ENCODE measurements at places on chromosomes 4 and X. TPM values are rescaled to one million over a fixed set of nuclear protein-coding genes. Genes with fewer than 3 reads are reported as not detected.

DNA sequence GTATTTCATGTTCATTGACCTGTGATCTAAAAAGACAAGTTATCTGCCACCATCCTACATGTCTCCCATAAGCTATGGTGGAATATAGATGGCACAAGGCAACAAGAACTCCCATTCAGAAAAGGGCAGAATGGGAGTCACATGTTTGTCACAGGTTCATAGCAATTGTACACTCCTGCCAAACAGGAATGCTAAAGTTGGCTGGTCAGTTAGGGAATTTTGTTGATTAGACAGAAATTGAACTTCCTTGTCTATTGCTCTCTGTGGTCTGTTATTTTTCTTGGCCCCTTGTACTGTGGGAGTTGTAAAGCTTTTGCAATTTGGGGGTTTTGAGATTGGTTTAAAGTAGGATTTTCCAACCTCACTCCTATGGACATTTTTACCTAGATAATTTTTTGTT, 101.7 kb upstream of the SOD3 start:
- H3K4me1 ChIP-seq = no peaks in the 10 kb centered on the region
- H3K27me3 ChIP-seq = no peaks in the 10 kb centered on the region
- no peaks in the 10 kb centered on the region for H3K36me3 ChIP-seq

GRCh38 chrX:151225843-151226242, 49.5 kb downstream of the GPR50 start:
- H3K36me3 ChIP-seq = no peaks in the 10 kb centered on the region
- no peak overlapping the region for H3K27ac ChIP-seq

DNA sequence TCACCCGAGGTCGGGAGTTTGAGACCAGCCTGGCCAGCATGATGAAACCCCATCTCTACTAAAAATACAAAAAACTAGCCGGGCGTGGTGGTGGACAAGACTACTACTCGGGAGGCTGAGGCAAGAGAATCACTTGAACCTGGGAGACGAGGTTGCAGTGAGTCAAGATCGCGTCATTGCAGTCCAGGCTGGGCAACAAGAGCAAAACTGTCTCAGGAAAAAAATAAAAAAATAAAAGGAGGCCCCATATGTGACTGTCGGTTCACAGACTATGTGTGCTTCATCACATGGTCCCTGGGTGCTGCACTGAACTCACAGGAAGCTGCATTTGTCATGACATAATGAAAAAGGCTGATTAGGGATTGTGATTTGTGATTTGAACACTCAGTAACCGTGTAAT, 6.4 kb downstream of the TRIML1 start:
- no peaks in the 10 kb centered on the region for H3K27me3 ChIP-seq
- no peak for DNase-seq
- no peaks in the 10 kb centered on the region for H3K4me1 ChIP-seq
- H3K4me3 ChIP-seq = no peak overlapping the region
- no peaks in the 10 kb centered on the region for H3K36me3 ChIP-seq
- H3K27ac ChIP-seq = no peak overlapping the region

DNA sequence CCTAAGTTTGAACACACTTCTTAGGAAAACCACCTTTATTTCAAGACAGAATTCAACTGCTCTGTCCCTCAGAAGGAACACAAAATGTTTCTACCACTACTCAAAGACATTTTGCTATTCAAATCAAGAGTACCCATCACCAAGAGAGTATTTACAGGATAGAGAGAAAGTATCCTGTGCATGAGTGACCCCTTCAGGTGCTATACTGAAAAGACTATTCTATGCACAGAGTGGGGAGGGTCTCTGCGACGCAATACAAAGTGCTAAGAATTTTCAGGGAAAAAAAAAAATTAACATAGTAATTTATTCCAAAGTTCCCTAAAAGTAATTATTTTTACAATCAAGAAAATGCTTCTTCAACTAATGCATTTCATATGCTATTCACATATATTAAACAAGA, 346.4 kb upstream of the FAM241A start:
- no peak for DNase-seq
- no peaks in the 10 kb centered on the region for H3K27me3 ChIP-seq
- no peaks in the 10 kb centered on the region for H3K36me3 ChIP-seq
- H3K27ac ChIP-seq = no peak overlapping the region
- no peaks in the 10 kb centered on the region for H3K4me1 ChIP-seq

DNA sequence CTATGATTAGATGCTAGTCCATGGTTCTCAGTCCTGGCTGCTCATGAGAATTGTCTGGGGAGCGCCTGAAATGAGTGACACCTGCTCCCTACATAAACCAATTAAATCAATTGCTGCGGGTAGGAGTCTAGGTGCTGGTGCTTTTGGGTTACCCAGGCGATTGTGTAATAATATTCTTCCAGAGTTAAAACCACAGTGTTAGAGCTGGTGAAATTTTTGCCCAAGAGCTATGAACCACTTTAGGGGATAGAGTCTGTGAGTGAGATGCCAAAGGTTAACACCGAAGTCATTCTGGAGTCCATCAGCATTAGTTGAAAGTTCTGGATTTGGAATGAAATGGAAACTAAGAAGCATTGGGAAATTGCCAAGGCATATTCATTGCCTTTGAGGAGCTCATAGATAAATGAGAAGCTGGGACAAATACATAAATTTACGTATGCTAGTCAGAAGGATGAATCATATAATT, 15.3 kb downstream of the PDK3 start:
- no peaks in the 10 kb centered on the region for H3K4me1 ChIP-seq
- no peak for DNase-seq
- H3K4me3 ChIP-seq = no peak overlapping the region
- H3K27me3 ChIP-seq = no peaks in the 10 kb centered on the region
- H3K27ac ChIP-seq = no peak overlapping the region

DNA sequence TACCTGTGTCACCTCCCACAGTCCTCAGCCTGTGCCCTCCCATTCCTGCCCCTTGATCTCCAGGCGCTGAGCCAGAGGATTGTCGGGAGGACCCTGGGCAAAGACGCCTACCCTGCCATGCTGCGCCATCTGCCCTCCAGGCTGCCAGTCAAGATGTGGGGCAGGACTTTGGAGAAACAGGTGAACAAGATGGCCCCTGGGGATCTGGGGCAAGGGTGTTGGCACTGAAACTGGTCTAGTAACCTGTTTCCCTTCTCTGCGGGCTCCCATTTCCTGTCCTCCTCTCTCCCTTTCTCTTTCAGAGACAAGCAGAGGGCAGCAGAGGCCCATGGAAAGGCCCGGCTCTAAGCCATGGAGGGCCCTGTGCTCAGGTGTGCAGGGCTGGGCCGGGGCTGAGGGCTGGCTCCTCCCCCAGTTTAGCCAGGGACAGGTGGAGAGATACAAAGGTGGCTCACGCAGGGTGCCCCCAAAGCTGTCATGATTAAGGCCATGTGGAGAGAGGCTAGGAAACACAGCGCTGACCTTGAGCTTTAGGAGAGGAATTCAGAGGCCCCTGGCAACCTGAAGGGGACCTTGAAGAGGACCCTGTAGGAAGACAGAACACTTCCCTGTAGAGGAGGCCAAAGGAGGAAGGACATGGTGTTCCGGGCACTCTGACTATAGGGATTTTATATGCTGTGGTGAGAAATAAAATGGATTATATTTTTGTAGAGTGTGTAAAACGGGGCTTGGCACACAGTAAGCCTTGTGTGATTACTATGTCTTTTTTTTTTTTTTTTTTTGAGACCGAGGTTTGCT, at the start of gene GLOD5:
Gene GLOD5, plus strand, starts transcription at position 74 of the 798 bp plus-strand sequence. Its CDS starts 44 bp downstream, at position 118.
- peak; percentile 27 for DNase-seq
- peaks cover 14% of the 10 kb centered on the region for H3K27me3 ChIP-seq
- no peaks in the 10 kb centered on the region for H3K4me1 ChIP-seq
- H3K4me3 ChIP-seq = no peak within 1 kb of the TSS
- no peaks in the 10 kb centered on the region for H3K36me3 ChIP-seq

The LONRF3 gene
- polyA plus RNA-seq = 0.07 TPM
